ENCODE measurements at places on chromosomes 4 and X.

- no peak for DNase-seq
Observed at GRCh38 chr4:36316607-36317006, 35.2 kb downstream of the DTHD1 start.

DNA sequence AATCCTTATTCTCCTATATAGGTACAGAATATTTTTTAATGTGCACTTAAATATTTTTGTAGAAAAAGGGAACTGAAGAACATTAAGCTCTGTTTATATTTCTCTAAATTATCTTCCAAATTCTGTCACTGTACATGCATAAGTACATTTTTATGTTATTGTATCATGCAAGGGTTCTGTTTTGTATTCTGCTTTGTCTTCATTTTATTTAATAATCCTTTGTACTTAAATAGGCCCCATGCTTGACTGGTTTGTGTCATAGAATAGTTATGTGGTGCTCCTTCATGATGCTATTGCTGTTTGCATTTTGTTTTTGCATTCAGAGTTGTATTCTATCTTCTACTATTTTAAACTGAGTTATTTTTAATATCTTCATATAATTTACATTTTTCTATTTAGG lies 111.9 kb upstream of the EDNRA start:
- DNase-seq, result no peak

- DNase-seq, result no peak
Observed at GRCh38 chr4:184122631-184123408, 94.9 kb downstream of the ENPP6 start.

DNA sequence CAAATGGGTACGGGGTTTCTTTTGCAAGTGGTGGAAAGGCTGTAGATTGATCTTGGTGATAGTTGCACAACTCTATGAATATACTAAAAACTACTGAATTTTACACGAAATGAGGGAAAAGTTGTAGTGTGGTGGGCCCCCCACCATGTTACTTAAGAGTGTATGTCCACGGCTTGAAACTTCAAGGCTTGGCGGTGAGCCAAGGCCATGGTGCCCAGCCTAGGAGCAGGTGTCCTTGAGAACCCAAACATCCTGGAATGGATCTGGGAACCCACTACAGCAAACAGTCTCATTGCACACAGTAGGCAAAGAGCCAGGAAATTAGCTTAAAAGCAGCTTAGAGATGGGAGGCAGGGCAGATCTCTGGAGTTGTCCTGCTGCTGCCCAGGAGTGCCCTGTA lies 62.9 kb downstream of the BRCC3 start:
- no peak for DNase-seq

GRCh38 chrX:148915474-148915873 lies 415.1 kb downstream of the AFF2 start:
- DNase-seq, result no peak
